ENCODE measurements at places on chromosomes 1 and 21.

- DNase-seq = no peak
These were observed 34.6 kb upstream of the DOCK7 start for GRCh38 chr1:62722796-62723195.

DNA sequence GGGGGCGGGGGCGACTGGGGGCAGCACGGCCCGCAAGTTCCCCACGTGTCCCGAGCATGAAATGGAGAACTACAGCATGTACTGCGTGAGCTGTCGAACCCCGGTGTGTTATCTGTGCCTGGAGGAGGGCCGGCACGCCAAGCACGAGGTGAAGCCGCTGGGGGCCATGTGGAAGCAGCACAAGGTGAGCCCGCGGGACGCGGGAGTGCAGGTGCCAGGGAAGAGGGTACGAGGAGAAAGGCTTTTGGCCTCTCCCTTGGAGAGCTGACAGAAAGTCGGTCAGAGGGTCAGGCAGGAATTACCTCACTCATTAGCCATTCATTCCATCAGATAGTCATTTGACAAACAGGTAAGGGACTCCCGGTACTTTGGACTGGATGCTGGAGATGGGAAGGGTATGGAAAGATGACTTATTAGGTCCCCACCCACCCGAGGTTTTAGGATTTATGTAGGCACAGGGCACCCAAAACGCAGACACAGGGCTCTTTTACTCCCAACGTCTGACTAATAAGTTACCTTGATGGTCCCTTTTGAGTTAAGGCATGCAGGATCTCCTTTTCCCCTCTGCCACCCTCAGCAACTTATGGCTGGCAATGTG is 2.1 kb downstream of the TRIM67 start:
- DNase-seq = no peak

GRCh38 chr1:30386156-30386926 is 337.0 kb downstream of the MATN1 start:
- no peak for DNase-seq

GRCh38 chr1:173871091-173871490 is 2.9 kb downstream of the ZBTB37 start:
- no peak for DNase-seq

DNA sequence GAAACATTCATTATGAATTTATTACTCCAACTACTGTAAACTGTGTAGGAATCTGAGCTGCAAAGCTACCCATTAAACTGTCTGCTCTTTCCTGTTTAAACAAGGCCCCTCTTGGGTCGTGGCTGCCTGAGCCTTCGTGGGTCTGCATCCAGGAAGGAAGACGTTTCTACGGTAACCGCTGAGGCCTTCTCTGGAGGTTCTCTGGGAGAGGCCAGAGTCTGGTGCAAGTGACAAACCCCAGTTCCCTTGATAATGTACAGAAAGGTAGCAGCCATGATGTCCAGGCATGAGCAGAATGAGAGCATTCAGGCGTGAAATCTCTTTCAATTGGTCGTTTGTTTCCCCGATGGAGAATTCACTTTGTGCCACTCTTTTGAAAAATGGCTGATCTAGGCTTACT is 350.2 kb downstream of the PLPP3 start:
- no peak for DNase-seq

GRCh38 chr1:71427066-71427465 is 346.2 kb upstream of the ZRANB2 start:
- DNase-seq = no peak

- no peak for DNase-seq
These were observed 756 bp upstream of the SLC25A44 start for GRCh38 chr1:156193208-156193487.

DNA sequence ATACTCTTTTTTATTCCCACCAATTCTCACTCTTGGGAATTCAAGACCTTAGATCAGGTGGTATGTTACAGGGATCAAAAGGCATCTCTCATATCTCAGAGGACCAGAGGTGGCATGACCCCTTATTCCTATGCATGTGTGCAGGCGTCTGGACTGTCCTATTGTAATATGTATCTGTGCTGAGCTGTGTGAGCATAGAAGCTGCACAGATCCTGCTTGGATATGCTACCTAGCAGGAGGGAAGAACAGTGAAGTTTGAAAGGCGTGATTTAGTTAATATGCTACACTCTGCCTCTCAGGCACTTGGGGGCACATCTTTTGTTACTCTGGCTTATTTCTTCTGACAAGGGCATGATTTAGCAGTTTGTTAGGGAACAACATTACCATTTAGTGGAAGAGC is 86.7 kb upstream of the ZRANB2 start:
- no peak for DNase-seq

DNA sequence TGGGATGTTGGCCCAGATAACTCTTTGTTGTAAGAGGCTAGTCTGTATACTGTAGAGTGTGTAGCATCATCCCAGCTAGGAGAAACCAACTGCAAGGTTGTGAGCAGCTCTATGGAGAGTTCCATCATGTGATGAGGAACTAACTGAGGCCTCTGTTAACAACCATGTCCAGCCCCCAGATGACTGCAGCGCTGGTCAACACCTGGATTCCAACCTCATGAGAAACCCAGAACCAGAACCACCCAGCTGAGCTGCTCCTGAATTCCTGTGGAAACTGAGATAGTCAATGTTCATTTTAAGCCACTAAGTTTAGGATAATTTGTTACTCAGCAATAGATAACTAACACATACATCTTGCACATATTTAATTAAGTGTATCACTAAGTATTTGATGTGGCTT is 41.6 kb upstream of the SLC2A1 start:
- no peak for DNase-seq

DNA sequence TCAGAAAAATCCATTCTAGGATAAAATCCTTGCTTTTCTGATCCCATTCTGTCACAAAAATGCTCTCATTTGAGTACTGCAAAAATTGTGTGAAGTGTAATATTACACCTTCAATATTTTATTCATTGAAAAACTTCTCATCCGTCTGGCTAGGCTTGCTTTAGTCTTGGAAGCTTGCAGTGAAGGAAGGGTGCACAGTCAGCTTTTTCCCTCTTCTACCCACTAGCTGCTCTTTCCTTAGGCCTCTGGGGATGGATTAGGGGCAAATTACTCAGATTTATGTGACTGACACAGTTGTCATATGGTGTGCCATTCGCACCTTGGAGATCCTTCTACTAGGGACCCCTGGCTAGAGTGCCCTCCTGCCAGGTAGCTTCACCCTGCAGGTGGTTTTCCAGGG is 32.1 kb downstream of the OVAAL start:
- DNase-seq = no peak

- no peak for DNase-seq
These were observed 2.2 kb downstream of the WNT4 start for GRCh38 chr1:22140694-22141093.

- no peak for DNase-seq
These were observed 21.3 kb upstream of the CYP4X1 start for GRCh38 chr1:47002211-47002610.
